NCI-H1694 treated with DMSO at 0.1 percent for 48 hours (cell line): ENCODE measurements at places on chromosomes 13 and 19.

DNA sequence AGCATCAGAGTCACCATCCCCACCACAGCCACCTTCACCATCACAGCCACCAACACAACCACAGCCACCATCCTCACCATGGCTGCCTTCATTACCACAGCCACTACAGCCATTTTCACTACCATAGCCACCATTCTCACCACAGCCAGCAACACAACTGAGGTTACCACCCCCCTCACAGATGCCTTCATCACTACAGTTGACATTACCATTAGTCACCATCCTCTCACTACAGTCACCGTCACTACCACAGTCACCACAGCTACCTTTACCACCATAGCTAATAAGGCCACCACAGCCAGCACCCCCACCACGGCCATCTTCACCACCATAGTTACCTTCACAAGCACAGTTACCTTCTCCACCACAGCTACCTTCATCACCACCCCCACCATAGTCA is 269.6 kb downstream of the DNAJC15 start:
- DNase-seq = no peak

DNA sequence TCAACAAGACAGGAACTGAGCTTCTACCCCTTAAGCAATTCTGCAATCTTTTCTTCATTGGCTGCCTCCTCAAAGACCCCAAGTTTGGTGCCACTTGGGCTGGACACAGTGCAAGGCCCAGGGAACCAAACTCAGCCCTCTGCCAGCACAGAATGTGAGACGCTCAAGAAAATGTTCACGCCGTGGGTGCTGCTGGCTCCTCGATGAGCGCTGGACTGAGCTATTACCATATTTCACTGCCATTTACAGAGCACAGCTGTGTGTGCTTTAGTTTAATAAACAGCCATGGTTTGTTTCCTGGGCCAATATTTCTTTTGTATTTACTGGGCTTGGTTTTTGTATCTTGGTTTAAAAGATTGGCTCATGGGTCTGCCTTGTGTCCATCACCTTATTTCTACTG is 138.8 kb upstream of the VSTM2B start:
- DNase-seq = no peak

DNA sequence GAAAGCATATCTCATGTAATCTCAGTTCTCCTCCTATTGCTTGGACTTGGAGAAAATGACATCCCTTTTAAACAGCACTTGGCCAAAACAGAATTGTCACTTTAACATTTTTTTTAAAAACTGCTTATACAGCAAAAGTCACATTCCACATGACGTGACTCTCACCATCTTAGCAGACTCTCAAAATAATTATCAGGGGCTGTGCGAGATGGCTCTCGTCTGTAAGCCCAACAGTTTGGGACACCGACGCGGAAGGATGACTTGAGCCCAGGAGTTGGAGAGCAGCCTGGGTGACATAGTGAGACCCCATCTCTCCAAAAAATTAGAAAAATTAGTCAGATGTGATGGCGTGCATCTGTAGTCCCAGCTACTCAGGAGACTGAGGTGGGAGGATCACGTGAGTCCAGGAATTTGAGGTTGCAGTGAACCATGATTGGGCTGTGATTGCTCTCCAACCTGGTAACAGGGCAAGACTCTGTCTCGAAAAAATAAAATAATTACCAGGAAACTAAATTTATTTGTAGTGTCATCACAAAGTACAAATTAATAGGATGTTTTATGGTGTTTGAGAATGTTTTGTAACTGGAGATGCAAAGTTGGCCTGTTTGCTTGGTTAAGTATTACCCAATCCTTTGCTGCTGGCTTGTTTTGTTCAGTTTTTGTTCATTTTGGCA is 8.8 kb downstream of the SAFB start:
- DNase-seq = no peak

DNA sequence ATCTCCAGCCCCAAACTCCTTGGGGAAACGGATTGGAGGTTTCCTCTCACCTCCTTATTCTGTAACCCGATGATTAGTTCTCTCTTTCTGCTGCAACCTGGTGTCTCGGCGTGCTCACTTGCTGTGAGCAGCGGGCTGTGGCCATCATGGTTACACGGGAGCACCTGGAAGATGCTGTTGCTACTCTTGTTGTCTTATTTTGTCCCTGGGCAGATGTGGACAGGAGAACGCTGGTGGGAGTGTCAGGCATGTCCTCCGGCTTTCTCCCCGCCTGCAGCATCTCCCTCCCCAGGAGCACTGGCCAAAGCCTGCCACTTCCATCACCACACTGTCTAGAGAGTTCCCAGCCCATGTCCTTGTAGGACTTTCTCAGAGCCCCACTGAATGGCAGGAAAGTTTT is 211.8 kb upstream of the ZNF536 start:
- DNase-seq = no peak

- no peak for DNase-seq
These were observed 25.3 kb upstream of the GPR183 start for GRCh38 chr13:99332456-99332855.

DNA sequence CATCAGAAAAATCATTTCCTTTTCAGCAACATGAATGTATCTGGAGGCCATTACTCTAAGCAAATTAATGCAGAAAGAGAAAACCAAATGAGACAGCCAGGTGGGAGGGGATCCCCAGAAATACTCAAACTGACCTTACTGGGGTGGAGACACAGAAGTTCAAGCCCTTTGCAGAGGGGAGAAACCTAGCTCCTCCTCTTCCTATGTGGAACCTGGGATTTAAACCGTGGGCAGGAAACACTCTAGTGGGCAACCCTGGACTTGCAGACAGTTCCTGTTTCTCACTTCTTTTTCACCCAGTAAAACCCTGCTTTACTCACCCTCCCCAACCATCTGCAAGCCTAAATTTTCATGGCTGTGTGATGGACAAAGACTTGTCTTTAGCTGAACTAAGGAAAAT is 61.3 kb downstream of the SLITRK6 start:
- DNase-seq = no peak

DNA sequence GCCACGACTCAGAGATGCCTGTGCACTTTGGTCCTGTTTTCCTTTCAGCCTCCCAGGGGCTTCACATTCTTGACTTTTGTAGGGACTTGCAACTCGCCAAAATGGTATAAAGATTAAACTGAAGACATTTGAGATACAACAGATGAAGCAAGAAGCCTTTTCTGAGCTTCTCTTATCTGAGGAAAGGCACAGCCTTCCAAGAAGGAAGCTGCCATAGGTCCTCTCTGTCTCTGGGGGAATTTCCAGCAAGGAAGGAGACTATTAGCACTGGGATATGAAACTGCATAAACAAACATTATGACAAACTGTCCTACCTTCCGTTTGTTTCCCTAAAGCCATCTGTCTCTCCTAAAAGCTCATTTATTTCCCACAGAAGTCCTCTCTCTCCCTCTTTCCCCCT is 39.3 kb downstream of the TGDS start:
- DNase-seq = peak; percentile 1

GRCh38 chr19:39677961-39678889 is 22.5 kb downstream of the LGALS16 start:
- no peak for DNase-seq

DNA sequence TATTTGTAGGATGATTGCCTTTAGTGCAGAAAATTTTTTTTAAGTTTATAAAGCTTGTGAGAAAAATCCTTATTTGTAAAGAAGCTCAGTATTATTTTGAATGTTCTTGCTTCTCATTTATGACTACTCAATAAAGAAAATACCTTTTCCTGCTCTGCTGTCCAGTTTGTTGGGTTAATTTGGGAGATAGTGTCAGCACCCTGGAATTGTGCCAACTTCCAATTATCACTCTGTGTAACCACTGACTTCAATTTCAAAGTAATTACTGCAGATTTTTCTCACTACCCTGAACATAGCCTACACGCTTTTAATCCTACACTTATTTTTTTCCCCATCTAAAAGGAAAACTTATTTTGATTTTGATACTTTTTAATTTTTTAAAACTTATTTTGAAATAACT is 93.1 kb downstream of the GGACT start:
- peak; percentile 28 for DNase-seq

DNA sequence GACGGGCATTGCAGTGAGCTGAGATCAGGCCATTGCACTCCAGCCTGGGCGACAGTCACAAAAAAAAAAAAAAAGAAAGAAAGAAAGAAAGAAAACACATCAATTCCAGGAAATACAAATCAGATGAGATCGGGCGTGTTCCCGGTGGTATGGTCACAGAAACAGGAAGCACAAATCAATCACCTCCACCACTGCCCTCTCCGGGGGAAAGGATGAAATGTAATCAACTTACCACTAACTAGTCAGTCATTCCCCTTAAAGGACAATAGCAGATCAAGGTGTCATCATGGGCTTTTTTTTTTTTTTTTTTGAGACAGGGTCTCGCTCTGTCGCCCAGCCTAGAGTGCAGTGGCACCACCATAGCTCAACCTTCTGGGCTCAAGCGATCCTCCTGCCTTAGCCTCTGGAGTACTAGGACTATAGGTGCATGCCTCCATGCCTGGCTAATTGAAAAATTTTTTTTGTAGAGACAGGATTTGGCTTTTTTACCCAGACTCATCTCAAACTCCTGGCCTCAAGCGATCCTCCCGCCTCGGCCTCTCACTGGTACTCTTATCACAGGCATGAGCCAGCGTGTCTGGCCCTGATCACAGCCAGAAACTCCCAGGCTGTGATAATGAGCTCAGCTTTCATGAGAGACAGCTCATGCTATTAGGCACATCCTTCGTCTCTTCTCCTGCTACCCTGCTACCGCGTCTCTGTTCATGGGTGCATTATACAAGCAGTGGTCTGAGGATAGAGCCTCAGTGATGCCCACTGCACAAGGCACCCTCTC is 6.8 kb upstream of the DPRX start:
- DNase-seq = no peak

- DNase-seq = no peak
These were observed 56.0 kb downstream of the STK24 start for GRCh38 chr13:98520674-98521449.

GRCh38 chr19:6519289-6519688 is 11.5 kb upstream of the TNFSF9 start:
- DNase-seq = no peak

GRCh38 chr13:75165543-75166230 is 316.3 kb downstream of the TBC1D4 start:
- DNase-seq = no peak

GRCh38 chr13:67143544-67144115 is 86.5 kb downstream of the PCDH9 start:
- no peak for DNase-seq

GRCh38 chr13:105471673-105472072 is 1063.8 kb downstream of the EFNB2 start:
- no peak for DNase-seq

DNA sequence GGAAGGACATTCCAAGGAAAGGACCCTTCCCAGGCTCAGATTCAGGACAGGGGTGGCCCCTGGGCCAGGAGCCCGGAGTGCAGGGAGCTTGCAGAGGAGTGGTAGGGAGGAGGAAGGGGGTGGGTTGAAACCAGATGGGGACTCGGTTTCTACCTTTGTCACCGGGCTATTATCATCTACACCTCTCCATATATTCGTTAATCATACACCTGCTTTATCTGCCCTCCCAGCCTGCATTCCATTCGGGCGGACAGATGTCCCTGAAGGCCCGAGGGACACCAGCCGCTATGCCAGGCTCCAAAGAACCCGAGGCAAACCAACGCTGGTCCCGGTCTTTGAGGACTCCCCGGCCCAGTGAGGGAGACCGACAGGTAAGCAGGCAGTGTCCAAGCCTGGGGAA is 15.5 kb upstream of the MYH14 start:
- DNase-seq = no peak

DNA sequence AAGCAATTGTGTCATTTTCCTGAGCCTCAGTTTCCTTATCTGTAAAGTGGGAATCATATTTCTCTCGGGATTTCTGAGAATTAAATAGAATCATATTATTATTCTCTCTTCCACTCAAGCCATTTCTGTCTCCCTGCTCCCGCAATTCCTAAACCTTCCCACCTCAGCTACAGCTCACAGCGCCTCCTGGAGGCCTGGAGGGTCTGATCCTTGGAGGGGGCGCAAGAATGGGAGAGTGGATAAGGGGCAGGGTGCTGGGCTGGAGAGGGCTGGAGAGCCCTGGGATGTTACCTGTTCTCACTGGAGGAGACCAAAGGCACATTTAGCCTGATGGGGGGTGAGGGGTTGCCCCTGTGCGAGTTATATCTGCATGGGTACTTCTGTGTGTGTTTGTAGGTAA is 31.1 kb upstream of the CYP2S1 start:
- DNase-seq = no peak

GRCh38 chr13:61040181-61040580 is 375.5 kb downstream of the PCDH20 start:
- no peak for DNase-seq

DNA sequence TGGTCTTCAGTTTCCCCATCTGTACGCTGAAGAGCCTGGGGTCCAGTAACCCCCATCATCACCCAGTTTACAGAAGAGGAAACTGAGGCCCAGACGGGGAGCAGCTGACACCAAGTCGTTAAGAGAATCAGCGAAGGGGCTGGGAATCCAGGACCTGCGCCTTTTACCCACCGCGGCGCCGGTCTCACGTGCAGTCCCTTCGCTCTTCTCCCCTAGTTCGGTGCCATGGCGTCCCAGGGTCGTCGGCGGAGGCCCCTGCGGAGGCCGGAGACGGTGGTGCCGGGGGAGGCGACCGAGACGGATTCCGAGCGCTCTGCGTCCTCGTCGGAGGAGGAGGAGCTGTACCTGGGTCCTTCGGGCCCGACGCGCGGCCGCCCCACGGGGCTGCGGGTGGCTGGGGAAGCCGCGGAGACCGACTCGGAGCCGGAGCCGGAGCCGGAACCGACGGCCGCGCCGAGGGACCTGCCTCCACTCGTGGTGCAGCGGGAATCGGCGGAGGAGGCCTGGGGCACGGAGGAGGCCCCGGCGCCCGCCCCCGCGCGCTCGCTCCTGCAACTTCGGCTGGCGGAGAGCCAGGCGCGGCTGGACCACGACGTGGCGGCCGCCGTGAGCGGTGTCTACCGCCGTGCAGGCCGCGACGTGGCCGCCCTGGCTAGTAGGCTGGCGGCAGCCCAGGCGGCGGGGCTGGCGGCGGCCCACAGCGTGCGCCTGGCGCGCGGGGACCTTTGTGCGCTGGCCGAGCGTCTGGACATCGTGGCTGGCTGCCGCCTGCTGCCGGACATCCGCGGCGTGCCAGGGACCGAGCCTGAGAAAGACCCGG is 698 bp downstream of the BLOC1S3 start:
- DNase-seq = no peak
